MV-4-11 (cell line): ENCODE measurements at places on chromosomes 4 and X.

- no peak for DNase-seq
Measured at GRCh38 chrX:110212299-110212698, 105.6 kb downstream of the AMMECR1 start.

DNA sequence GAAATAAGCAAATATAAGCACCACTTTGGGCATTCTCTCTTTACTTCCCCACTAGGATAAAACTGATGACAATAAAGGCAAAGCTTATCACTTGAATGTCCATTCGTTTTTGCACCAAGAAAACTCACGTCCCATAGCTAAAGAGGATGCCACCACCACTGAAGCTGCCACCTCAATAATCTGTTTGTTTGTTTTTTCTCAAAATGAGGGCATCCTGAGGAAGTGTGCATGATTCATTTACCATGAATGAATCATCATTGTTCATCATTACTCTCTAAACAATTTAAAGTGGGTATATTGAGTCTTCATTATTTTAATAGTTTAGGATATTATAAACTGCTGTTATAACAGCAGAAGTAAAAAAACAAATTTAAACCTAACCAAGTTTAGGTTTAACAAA, 168.2 kb downstream of the DCTD start:
- DNase-seq = no peak

GRCh38 chrX:8760021-8760420, 28.1 kb upstream of the ANOS1 start:
- no peak for DNase-seq

DNA sequence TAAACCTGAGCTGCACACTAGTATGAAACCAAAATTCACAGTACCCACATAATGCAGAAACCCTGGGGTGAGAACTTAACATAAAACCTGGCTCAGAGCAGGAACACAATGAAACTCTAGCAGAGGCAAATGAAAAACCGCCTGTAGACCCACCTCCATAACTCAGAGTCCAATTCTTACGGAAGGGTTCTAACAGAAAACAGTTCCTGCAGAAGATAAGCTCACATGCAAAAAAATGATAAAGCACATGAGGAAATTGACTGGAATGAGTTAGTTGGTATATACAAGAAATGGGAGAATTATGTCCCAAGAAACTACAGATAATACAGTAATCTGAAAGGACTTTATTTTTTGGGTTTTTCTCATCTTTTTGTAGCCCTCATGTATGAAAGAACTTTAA, 14.7 kb downstream of the RTL9 start:
- no peak for DNase-seq

GRCh38 chr4:1797861-1798579, 4.9 kb downstream of the FGFR3 start:
- DNase-seq = no peak

DNA sequence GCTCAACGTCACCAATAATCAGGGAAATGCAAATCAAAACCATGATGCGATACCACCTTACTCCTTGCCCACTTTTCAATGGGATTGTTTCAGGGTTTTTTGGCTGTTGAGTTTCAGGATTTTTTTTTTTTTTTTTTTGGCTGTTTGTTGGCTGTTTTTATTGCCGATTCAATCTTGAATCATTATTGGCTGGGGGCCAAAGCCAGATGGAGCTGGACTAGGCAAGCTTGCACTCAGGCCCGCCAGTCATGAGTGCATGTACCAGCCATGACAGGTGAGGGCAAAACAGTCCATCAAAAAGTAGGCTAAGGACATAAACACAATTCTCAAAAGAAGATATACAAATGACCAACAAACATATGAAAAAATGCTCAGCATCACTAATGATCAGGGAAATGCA, 13.3 kb downstream of the YIPF7 start:
- no peak for DNase-seq

- DNase-seq = no peak
Measured at GRCh38 chr4:130154901-130155300, 1058.9 kb downstream of the C4orf33 start.

- DNase-seq = no peak
Measured at GRCh38 chrX:11566173-11566572, 99.5 kb downstream of the ARHGAP6 start.

DNA sequence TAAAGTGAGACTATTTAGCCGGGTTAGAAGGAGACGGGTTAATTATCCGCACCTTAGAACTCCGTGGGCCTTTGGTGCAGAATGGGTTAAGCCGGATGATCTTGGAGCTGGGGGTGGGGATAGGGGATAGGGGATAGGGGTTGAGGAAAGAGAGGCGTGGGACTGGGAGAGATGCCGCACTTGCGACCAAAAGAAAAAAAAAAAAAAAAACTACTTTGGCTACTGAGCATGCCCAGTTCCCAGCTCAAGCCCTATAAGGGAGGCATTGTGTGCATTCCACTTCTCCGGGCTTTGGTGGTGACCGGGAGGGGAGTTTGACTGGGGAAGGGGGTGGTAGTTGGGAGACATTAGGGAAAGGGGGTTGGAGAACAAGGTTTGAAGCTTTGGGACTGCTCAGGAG, at the start of gene SLITRK4:
Gene SLITRK4 (minus strand): TSS at position 187 of the 400 bp plus-strand sequence. CDS start 4,993 bp downstream, outside the sequence.
- no peak for DNase-seq
